Stimulated activated CD4-positive, alpha-beta T cell treated with anti-CD3 and anti-CD28 coated beads, TNF-alpha, amount 100 ng/mL, for 4 hours (primary cell): ENCODE measurements at places on chromosomes 3 and 15.

GRCh38 chr3:8562081-8562595 lies 60.5 kb downstream of the LMCD1 start:
- no peak for DNase-seq

- no peak for DNase-seq
Observed at GRCh38 chr3:16768956-16769355, 115.8 kb upstream of the PLCL2 start.

DNA sequence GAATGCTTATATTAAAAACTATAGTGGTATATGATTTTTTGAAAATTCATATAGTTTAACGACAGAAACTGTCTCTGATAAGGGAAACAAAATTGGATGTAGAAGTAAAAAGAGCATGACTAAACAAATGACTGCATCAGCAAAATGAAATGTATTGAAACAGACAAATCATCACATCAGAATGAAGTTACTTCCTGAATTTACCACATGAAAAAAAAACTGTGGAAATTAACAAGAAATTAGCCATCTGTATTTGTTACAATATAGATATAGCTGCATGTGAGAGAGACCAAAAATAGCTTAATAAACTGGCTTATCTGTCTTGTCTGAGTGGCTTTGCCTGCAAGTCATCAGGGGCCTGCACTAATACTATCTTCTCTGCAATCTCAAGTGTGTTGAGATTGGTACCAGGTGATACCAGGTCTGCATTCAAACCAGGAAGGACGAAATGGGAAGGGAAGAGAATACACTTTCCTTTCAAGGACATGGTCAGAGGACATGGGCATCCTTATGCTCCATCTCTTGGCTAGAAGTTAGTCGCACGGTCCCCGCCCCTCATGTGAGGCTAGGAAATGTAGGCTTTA lies 388.7 kb downstream of the GRM7 start:
- DNase-seq: no peak

GRCh38 chr3:28042707-28043106 lies 198.7 kb upstream of the CMC1 start:
- DNase-seq: no peak

DNA sequence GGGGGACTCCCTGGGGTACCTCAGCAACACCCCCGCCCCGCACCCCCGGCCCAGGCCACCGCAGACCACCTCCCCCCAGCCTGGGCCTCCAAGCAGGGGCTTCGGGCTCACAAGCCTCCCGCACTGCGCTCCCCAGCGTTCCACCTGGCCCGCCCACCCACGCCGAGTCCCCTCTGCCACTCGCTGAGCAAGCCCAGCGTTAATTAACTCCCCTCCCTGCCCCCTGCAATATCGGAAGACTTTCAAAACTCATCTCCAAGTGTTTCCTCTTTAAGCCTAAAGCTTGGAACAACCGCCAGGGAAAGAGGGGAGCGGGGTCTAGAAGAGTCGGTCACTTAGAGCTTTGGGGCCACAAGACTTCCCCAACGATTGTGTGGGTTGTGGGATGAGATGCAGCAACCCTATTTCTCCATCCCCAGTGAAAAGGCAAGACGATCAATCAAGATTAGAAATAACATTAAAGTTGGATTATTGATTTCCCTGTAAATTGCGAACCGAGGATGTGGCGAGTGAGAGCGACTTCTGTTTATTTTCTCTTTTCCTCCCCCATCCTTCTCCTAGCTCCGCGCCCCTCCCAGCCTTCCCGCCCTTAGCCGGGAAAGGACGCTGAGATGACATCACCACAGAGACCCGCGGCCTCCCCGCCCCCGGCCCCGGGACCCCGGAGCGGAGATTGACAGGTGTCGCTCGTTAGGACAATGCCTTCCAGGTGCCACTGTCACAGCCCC lies 30.2 kb downstream of the NR2F2 start:
- no peak for DNase-seq

GRCh38 chr15:59300618-59301139 lies 72.0 kb downstream of the MYO1E start:
- DNase-seq: no peak

DNA sequence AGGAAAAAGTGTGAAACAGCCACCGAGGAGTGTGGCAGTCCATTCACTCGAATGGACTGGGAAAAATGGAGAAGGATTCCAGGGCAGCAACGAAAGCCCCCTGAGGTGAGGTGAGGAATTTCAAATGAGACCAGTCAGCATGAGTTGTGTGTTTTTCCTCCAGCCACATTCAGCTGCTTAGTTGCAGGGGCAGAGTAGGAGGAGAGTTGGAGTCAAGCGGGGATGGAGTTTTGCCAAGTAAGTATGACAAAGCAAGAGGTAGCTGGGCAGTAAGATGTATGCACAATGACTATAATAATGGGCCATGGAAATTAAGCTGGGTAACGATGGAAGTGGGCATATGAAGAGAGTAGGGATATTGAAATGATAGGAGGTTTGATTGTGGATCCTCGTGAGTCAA lies 64.4 kb downstream of the CCDC54 start:
- DNase-seq: no peak

GRCh38 chr3:120059081-120059864 lies 35.0 kb downstream of the GSK3B start:
- DNase-seq: no peak

DNA sequence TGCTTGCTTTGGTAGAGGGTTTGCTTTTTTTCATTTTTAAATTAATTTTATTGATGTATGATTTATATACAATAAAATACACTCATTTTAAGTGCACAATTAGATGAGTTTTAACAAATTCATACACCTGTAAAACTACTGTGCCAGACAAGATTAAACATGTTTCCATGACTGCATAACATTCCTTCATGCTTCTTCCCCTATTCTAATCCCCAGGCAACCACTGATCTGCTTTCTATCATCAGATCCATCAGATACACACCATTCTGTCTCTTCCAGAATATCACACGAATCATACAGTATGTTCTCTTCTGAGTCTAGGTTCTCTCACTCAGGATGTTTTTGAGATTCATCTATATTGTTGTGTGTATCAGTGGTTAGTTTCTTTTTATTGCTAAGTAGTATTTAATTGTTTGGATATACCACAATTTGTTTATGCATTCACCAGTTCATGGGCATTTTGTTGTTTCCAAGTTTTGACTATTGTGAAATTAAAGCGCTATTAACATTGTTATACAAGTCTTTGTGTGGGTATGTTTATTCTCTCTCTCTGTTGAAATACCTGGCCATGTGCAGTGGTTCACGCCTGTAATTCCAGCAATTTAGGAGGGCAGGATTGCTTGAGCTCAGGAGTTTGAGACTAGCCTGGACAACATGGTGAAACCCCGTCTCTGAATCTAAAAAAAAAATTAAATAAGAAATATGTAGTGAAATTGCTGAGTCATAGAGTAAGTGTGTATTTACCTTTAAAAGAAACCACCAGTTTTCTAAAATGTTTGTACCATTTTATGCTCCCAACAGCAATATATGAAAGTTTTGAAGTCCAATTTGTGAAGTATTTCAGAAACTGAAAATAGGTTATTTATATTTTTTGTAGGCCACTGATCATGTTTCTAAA lies 7.0 kb upstream of the TFG start:
- DNase-seq: no peak
